A172 (cell line): ENCODE measurements at places on chromosomes 12 and 14. TPM values are rescaled to one million over a fixed set of nuclear protein-coding genes. Genes with fewer than 3 reads are reported as not detected.

KRT2 gene
- not detected in 2 replicates for total RNA-seq

REP15 gene
- total RNA-seq = 0.55 and 1.2 TPM in 2 replicates

SLCO1B1 gene
- total RNA-seq = 0.14 and 0.81 TPM in 2 replicates

PTGR2 gene
- total RNA-seq = 6.1 and 6.2 TPM in 2 replicates

CACNA1C gene
- total RNA-seq = 0.05 and 0.22 TPM in 2 replicates

RBP5 gene
- total RNA-seq = 0.31 TPM in 1 of 2 replicates, not detected in the other

PRR13 gene
- total RNA-seq = 75.2 and 180 TPM in 2 replicates

GPX2 gene
- total RNA-seq = not detected in 2 replicates

DTX1 gene
- total RNA-seq = 2.8 and 3.8 TPM in 2 replicates

TMEM63C gene
- total RNA-seq = 0.62 and 0.98 TPM in 2 replicates

- no peak for DNase-seq
Measured at GRCh38 chr14:56244138-56244789, 126.1 kb downstream of the PELI2 start.

GRCh38 chr12:30725739-30726138 is 29.0 kb downstream of the CAPRIN2 start:
- DNase-seq = peak; percentile 72

- peak; percentile 46 for DNase-seq
Measured at GRCh38 chr14:71555654-71556559, 376.3 kb upstream of the RGS6 start.

DNA sequence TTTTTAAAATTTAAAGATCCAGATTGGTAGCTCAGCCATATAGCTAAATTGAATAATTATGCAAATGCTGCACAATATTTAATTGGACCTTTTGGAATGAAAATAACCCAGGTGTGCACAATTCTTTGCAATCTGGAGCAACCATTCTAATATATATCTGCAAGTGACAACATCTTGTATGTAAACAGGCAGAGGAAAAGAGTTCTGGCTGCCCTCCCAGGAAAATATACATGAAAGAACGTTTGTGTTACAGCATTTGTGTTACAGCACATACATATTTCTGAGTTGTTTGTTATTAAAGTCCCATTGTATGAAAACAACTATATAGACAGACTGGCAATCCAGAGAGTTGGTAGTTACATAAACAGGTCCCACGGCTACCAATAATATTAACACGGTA is 377.5 kb downstream of the DIO2 start:
- no peak for DNase-seq

GRCh38 chr12:108804271-108804953 is 53.0 kb downstream of the SSH1 start:
- peak; percentile 38 for DNase-seq

DNA sequence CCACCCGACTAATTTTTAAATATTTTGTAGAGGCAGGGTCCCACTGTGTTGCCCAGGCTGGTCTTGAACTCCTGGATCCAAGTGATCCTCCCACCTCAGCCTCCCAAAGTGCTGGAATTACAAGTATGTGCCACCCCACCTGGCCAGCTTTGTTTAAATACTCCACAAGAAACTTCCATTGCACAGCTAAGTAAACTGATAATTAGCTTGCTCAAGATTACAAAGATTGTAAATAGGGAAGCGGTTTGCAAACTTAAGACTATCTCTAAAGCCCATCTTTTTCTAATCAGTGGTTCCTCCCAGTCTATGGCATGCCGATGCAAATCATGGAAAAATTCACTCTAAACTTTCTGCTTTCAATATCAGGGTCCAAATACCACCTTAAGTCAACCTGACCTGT is 9.7 kb downstream of the SLC7A8 start:
- DNase-seq = no peak

DNA sequence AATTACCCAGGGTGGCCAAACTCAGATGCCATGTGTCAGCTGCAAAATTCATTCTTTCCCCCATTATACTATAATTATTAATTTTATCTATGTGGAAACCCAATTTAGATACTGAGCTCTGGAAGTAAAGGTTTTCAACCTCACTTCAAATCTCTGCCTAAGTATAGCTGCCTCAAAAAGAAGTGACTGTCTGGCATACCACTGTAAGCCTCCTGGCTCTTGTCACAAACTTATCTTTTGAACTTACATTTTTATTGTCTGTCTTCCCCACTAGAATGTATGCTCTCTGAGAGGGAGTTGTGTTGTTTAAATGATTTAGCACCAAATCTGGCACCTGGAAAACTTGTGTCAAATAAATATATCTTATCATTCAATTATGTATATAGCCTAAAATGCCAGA is 16.1 kb upstream of the PRICKLE1 start:
- DNase-seq = no peak

- DNase-seq = no peak
Measured at GRCh38 chr12:64631197-64631596, 20.9 kb downstream of the RASSF3 start.

GRCh38 chr12:53551889-53552291 is 44.6 kb upstream of the NPFF start:
- no peak for DNase-seq

- peak; percentile 81 for DNase-seq
Measured at GRCh38 chr12:105212438-105212837, 23.5 kb downstream of the APPL2 start.

- no peak for DNase-seq
Measured at GRCh38 chr12:104632724-104633201, 176.0 kb downstream of the CHST11 start.

DNA sequence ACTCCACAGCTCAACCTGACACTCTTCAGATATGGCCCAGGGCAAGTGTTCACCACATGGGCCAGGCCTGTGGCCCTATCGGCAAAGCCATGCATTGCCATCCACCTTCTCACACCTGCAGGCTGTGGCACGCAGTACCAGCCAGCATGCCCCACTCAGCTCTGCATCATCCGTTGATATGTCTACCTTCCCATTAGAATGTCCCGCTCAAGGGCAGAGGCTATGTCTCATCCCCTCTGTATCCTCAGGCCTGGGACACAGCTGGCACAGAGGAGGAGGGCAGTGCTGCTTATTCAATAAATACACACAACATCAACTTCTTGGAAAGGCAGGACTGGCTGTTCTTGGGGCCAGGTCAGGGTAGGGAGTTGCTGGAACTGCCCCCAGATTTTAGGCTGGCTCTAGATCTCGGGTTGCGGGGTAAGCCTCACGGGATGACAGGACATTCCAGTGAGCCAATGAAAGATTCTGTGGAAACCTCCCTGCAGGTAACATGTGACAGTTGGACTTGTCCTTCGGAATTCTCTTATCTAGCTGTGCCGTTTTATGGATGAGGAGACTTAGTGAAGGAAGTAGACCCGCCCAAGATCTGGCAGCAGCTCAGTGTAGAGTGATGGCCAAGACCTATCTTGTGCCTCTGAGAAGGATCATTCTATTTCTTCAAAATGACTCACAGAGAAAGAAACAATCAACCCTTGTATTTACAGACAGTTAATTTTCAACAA is 25.6 kb downstream of the SYNE3 start:
- peak; percentile 26 for DNase-seq

- peak; percentile 11 for DNase-seq
Measured at GRCh38 chr12:81809829-81810595, 50.9 kb upstream of the PPFIA2 start.

- DNase-seq = no peak
Measured at GRCh38 chr14:105861985-105862465, 335.6 kb downstream of the TMEM121 start.

- DNase-seq = peak; percentile 42
Measured at GRCh38 chr12:53061404-53062010, 11.6 kb downstream of the TNS2 start.

DNA sequence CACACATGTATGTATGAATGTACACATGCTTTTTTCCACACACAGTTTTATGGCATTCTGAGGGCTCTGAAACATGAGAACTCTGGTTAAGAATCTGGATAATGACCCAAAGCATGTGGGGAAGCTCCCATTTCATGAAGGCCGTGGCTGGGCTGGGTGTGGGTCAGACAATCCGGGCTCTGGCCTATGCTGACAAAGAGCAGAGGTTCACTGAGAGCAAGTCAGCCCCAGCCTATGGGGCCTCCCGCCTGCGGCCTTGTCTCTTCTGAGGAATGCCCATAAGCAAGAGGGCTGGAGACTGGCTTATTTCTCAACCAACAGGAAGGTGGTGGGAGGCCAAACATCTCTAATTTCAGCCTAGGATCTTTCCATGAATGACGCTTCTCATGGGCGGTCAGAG is 8.5 kb downstream of the MYH6 start:
- DNase-seq = no peak

DNA sequence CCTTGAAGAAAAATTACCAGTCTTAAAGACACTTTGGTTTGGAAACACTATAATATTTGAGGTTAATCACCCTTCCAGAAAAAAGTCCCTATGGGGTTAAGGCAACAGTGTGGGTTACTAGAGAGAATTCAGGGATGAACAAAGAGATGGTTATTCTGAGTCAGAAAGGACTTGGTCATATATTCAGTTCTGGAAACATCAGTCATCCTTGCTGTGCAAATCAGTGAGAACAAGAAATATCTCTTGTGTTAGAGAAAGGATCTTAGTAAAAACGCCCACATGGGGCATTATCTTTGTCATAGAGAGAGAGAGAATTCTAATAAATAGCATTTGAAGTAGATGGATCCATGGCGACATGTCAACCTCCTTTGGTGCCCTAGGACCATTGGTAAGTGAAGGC is 59.4 kb upstream of the E2F7 start:
- peak; percentile 32 for DNase-seq

GRCh38 chr14:54786838-54787237 is 115.8 kb downstream of the GCH1 start:
- DNase-seq = no peak

GRCh38 chr12:75130811-75131210 is 78.8 kb downstream of the KCNC2 start:
- DNase-seq = no peak

GRCh38 chr12:122226366-122227125 is 694 bp upstream of the DIABLO start:
- no peak for DNase-seq

GRCh38 chr12:12899530-12900380 is 8.4 kb downstream of the GPRC5A start:
- peak; percentile 87 for DNase-seq

GRCh38 chr14:31895646-31896045 is 181.5 kb upstream of the ARHGAP5 start:
- DNase-seq = no peak

GRCh38 chr12:95529693-95530225 is 21.5 kb downstream of the USP44 start:
- DNase-seq = no peak

- DNase-seq = no peak
Measured at GRCh38 chr12:89676930-89677329, 31.7 kb downstream of the ATP2B1 start.
